ENCODE measurements at places on chromosomes 16 and 17. TPM values are rescaled to one million over a fixed set of nuclear protein-coding genes. Genes with fewer than 3 reads are reported as not detected.

The SLC12A3 gene
- not detected for total RNA-seq

DNA sequence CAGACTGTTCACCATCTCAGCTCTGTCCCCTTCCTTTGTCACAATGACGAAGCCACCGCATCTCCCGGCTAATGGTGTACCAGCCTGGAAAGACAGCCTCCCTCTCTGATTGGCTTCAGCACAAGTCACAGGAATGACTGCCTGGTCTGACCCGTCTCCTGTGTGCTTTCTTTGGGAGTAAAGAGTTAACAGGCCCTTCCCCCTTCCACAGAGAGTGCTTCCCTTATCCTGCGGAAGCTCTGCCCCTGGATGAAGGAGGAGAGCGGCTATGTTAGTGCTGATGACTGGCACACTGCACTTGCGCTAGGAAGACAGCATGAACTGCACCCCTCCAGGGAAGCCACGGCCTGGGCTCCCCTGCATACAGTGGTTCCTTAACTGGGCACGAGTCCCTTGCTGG, 11.3 kb downstream of the USB1 start:
- no peak for ATAC-seq

The RND2 gene
- total RNA-seq = not detected

- no peak for ATAC-seq
Measured at GRCh38 chr17:53101706-53102105, 721.0 kb upstream of the KIF2B start.

The ASGR1 gene
- 0.67 TPM for total RNA-seq

GRCh38 chr17:16287563-16288027, 65.7 kb downstream of the CENPV start:
- no peak for ATAC-seq

GRCh38 chr17:81665205-81666091, 957 bp downstream of the OXLD1 start:
- ATAC-seq = peak; percentile 26

- ATAC-seq = no peak
Measured at GRCh38 chr16:8859913-8860881, 8.6 kb downstream of the CARHSP1 start.

GRCh38 chr16:86730086-86730485, 151.7 kb downstream of the FOXL1 start:
- no peak for ATAC-seq

The EPN3 gene
- not detected for total RNA-seq

The CLDN6 gene
- total RNA-seq = not detected

DNA sequence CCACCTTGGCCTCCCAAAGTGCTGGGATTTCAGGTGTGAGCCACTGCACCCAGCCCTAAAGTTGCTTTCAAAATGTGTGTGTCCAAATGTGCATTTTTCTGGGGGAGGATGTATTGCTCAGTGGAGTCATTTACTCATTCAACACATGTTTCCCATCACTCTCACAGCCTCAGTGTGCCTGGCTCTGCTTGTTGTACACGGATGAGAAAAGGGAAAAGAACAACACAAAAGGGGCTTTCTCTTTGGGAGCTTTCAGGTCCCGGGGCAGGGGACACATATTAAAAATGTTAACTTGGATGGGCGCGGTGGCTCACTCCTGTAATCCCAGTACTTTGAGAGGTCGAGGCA, 1.7 kb upstream of the PPL start:
- no peak for ATAC-seq

DNA sequence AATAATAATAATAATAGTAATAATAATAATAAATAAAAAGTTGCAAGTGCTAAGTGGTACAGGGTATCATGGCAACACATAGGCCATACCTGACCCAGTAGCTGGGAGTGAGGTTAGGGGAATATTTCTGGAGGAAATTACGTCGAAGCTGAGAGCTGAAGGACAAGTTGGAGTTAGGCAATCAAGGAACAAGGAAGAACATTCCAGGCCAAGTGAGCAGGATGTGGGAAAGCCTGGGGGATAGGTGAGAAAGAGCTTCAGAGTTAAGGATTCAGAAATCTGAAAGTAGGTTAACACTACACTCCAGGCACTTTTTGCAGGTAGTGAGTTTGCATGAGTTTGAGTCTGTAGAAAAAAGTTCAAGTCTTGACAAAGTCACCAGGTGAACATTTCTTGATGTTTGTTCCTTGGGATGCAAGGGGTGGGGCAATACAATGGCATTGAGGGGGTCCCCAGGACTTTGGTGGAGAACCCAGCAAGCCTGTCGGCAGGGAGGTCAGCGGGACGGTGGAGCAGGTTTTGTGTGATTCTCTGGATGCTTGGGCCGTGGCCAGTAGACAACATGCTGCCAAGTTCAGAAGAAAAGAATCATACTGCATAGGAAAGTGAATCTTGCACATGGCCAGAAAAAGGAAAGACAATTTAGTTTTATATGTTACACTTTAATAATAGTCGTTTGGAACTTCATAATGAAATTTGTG, 27.7 kb upstream of the MPHOSPH6 start:
- no peak for ATAC-seq

DNA sequence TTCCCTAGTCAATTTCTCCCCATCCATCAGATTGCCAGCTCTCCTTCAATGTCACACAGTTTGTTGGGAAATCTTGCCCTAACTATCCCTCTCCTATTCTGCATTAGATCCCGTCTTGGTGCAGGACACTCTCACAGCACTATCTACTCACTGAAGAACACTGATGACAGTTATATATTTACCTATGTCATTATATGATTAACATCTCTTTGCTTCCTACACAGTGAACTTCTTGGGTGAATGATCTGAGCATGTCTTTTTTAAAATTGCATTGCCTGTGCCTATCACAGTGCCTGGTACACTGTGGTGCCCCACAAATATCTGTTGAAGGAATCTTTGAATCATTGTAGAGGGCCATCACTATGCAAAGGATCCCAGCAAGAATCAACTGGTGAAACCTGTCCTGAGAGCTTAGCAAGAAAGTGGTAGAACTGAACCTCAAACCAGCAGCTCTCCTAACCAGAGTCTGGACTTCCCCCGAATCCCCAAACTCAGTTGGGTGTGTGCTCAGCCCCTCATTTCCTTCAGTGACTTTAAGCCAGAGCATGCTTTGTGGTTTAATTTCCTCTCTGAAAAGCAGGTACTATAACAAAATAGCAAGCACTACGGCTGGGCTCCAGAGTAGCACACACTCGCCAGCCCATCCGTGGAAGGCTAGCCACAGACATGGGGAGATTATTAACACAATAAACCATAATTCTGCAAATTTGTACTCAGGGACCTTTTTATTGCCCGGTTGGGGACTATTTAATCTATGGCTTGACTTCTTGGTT, 680.7 kb upstream of the SALL1 start:
- no peak for ATAC-seq

The RAB26 gene
- total RNA-seq = 0.34 TPM

- ATAC-seq = no peak
Measured at GRCh38 chr17:76688165-76688622, 22.6 kb downstream of the MXRA7 start.

- no peak for ATAC-seq
Measured at GRCh38 chr16:13056607-13057006, 155.2 kb downstream of the SHISA9 start.

DNA sequence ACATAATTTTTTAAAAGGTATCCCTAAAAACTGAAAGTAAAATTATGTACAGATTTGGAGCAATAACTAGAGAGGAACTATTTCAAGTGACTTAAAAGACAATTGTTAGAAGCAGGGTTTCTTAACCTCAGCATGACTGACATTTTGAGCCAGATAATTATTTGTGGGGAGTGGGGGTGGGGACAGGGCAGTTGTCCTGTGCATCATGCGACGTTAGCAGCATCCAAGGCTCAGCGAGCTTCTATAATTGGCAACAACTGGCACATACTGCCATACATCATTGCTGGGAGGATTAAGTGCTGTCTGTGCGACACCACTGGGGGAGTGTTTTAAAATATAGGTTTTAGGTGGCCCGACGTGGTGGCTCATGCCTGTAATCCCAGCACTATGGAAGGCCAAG, 27.1 kb downstream of the GABARAPL2 start:
- no peak for ATAC-seq

GRCh38 chr17:5785867-5786509, 201.7 kb upstream of the NLRP1 start:
- ATAC-seq = no peak

GRCh38 chr17:77204536-77204935, 63.8 kb downstream of the SEC14L1 start:
- no peak for ATAC-seq

- no peak for ATAC-seq
Measured at GRCh38 chr16:13138528-13138927, 237.1 kb downstream of the SHISA9 start.

The SLC13A2 gene
- not detected for total RNA-seq

DNA sequence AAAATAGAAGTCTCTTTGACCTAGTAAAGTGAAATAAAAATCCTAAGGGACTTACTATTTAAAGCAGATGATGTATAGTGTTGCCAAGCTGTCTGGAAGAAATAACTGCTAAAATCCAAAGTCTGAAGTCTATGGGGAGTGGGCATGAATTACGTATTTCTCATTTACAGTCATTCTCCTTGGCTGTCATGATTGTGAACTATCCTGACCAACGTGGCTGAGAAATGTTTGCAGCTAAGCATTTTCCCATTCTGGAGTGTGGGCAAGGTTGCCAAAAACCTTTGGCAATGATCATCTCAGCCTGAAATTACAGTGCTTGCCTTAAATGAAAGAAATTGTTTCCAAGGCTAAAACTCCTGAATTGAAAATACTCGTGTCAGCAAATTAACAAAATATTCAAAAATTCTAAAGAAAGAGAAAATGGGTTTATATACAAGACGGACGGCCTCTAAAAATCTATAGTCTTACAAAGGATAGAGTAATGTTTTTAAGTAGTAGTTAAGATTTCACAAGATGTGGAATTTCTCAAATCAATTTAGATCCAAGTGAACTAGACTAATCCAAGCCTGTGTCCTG, 77.0 kb downstream of the CACNG1 start:
- no peak for ATAC-seq

The GAST gene
- total RNA-seq = not detected

DNA sequence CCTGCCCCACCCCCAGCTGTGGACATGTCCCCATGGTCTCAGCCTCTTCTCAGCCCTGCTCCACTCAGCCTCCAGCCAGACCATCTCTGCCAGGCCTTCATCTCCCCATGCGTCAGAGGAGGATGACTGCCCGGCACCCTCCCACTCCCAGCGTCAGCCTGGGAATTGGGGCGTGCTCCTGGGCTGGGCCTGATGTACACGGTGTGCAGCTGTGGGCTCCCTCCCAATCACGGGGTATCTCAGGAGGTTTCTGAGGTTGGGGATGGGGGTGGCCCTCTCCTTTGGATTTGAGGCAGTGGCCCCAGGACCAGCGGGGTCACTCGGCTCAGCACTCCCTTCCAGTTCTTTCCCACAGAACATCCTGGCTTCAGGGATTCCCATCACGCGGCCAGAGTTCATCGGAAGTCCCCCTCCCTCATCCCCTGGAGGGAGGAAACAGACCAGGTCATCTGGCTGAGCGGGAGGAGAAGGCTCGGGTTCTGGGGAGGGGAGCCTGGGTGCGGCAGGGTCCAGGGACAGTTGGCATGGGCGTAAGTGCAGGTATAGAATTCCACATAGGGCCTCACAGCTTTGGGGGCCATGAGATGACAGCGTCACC, 36.9 kb downstream of the SOCS3 start:
- ATAC-seq = no peak

The P2RX1 gene
- total RNA-seq = 1.6 TPM

DNA sequence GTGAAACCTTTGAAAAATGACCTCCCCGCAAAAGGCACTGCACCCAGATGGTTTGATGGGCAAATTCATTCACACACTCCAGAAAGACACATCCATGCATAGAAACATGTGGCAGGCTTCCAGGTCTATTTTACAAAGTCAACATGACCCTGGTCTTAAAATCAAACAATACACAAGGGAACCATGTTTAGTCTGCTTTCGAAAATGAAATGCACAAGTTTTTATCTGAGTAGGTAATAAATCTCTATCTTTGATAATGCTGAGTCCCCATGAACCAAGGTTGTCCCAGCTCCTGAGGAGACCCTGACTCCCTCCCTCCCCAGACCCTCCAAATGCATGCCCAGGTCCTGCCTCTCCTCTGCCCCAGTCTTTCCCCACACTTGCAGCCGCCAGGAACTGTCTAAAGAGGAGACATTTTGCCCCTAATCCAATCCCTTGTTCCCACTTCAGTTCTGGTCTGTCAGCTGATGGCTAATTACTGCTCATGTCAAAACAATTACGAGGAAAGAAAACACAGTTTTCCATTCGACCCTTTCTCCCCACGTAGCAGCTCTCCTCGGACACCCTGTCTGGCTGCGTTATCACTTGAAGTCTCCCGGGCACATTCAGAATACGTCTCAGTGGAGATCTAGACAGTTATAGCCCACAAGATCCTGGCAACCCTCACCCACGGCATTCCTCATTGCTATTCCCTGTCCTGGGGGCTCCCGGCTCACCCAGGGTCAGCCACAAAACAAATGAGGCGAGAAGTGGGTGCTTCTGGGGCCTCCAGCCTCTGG, 68.8 kb upstream of the RCVRN start:
- no peak for ATAC-seq

DNA sequence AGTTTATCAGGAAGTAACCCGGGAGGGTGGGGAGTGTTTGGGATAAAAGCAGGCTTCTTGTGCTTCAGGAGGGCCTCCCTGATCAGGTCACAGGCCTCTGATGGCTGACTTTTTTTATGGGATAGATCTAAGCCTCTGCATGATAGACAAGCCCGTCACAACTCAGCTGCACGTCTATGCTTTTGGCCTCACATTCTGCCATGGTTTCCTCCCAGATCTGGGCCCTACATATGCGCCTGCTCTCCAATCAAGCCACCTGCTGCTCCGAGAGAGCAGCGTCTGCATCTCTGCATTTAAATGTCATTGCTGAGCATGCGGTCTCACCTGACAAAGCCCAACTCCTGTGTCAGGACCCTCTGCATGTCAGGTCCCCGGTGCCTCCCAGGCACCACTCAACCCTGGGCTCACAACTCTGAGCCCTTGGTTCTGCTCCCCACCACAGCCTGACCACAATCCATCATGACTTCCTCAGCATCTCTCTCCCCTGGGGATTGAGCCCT, 45.3 kb upstream of the SREBF1 start:
- no peak for ATAC-seq

GRCh38 chr16:27441276-27441675, 39.3 kb downstream of the IL21R start:
- ATAC-seq = no peak

DNA sequence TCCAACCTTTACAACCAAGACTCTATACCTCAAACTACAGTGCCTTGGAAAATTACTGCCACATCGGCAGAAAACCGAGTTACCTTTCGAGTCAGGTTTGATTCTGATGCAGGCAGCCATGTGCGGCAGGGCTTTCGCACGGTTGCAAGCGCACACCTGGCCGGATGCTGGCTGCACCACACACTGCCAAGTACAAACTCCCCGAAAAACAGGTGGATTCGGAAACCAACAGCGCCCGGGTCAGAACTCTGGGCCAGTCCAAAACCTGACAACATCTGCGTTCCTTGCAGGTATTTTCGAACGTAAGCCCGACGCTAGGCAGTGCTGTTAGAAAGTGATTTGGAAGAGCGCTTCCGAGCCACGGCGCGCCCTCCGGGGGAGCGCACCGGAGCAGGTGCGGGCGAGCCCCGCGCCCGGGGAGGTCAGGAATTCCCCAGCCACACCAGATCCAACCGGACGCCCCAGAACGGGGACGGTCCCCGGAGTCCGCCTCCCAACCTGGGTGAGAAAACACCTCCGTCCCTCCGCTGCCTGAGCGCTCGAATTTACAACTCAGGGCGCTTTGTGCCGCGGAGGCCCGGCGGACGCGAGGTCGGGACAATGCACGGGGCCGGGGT, 1.2 kb downstream of the USP7 start:
- peak; percentile 16 for ATAC-seq

The CRHR1 gene
- not detected for total RNA-seq

The KRT14 gene
- not detected for total RNA-seq

GRCh38 chr16:57060323-57061083, 31.9 kb upstream of the CPNE2 start:
- no peak for ATAC-seq

The CTRB1 gene
- total RNA-seq = not detected

Data from activated T-helper 17 cell treated with anti-CD3 and anti-CD28 coated beads, Interleukin-2, amount 50 U/mL, for 72 hours (primary cell).